Thoracic aorta (tissue), 2 donors: ENCODE measurements at places on chromosomes 6 and 20.

DNA sequence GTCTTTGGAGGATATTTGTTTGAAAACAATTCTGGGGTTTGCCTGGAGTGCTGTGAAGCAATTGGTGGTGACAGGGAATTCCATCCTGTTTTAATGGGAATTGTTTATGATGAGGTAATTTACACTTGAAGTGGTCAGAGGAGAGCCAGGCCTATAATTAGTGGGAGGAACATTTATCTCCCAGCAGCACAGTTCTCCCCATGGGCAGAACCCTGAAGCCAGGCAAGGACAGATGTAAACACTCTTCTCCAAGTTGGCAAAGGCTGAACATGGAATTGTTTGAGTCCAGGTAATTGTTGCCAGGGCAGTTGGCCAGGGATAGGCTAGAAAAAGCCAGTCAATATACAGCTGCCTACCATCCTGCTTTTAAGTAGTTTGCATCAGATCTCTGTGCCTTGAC, 789.7 kb downstream of the FRK start:
- no peaks in the 10 kb centered on the region for H3K27me3 ChIP-seq
- no peaks in the 10 kb centered on the region for H3K36me3 ChIP-seq
- H3K4me3 ChIP-seq: no peak overlapping the region
- H3K4me1 ChIP-seq: no peaks in the 10 kb centered on the region

GRCh38 chr6:97914912-97915311, 631.9 kb upstream of the MMS22L start:
- H3K36me3 ChIP-seq: no peaks in the 10 kb centered on the region
- DNase-seq: no peak
- H3K27ac ChIP-seq: no peak overlapping the region
- no peaks in the 10 kb centered on the region for H3K27me3 ChIP-seq
- no peak overlapping the region for H3K4me3 ChIP-seq

DNA sequence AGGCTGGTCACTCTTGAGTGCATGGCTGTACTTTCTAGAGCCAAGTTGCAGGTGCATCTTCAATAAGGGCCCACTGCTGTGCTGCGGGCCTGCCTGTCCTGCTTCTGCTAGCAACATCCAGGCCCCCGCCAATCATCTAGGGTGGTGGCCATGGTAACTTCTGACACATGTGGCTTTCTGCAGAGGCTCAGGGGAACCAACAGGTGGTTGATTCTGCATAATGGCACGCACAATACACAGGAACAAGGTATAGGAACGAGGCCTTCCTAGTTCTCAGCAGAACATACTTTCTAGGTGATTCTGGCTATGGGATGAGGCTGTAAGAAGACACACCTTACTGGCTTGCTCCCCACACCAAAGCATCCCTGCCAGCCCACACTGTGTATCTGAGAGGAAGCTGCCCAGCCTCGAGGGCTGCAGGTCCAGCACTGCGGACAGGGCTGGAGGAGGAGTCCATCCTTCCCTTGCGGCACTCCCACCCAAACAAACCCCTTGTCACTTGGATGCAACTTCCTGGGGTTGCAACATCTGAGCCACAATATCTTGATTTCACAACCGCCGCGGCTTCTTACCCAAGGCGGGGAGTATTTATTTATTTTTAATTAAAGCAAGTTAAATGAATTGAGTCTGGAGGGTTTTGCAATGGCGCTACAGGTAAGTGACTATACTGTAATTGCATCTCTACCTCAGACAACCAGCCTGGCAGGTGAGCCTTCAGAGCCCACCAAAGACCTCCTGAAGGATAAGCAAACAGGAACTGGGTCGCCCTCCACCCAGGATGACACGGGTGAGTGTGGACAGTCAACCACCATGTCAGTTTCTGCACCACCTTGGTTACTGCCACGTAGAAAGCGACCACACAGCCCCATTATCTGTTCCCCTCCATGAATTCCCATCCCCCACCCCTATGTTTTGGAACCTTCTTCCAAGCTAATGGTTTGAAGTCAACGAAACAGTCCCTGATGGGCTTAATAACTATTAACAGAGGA, 49.6 kb downstream of the SULF2 start:
- DNase-seq: no peak
- no peak overlapping the region for H3K4me3 ChIP-seq
- H3K27me3 ChIP-seq: no peaks in the 10 kb centered on the region

DNA sequence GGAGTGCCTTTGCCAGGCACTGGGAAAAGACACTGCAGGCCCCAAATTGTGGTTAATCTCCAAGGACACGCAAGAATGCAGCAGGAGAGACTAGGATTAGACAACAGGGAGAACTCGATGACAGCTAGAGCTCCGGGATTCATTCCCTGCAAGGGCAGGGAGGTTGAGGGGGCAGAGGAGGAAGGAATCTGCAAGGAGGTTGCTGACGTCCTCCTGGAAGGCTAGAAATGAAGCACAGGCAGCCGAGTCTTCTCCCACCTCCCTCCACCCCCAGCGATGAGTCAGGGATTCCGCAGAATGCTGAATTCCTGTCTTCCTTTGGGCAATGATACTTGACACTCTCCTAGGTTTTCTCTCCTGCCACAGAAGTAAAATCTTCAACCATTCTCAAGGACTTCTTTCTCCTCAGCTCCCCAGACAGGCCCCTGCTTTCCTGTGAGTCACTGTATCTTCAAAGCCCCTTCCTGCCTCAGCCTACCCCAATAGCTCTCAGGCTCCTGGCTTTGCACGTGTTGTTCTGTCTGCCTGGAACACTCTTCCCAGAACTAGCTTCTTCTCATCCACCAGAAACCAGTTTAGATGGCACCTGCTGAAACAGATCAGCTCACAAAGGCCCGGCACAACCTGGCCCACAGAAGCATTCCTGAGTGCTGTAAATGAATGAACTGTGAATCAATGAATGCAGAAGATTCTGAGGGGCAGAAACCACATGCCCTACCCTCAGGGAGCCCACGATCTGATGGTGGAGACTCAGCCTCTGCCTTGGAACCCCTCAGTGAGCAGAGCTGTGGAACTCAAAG, 85.6 kb downstream of the MRPL14 start:
- H3K27ac ChIP-seq: no peak overlapping the region
- no peak overlapping the region for H3K4me3 ChIP-seq
- no peaks in the 10 kb centered on the region for H3K27me3 ChIP-seq
- H3K4me1 ChIP-seq: peaks cover 11% of the 10 kb centered on the region
- DNase-seq: no peak

DNA sequence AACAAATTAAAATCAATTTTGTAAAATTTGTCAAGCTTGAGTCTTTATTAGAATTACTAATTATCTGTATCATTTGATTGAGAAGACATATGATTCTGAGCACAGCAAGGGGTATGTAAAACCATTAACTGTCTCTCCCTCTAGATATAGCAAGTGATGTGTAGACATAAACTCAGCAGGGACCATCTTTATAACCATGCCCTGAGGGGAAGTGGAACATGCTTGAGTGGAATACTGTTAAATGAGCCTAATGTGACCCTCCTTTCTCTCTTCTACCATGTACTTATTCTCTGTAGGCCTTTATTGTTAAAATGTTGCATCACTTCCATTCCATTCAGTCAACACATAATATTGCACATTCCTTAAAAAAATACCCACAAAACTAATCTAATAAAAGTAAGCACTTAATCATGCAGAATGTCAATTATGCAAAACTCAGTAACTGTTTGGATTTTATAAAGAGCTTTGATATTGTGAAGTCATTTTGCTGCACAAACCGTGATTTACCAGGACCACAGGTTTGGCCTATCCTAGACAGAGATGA, 896.6 kb upstream of the MANEA start:
- no peaks in the 10 kb centered on the region for H3K27me3 ChIP-seq
- DNase-seq: no peak
- no peaks in the 10 kb centered on the region for H3K4me1 ChIP-seq
